ENCODE measurements at places on chromosomes 12 and 14.

GRCh38 chr14:65940056-65940735 is 527.7 kb downstream of the FUT8 start:
- no peak for DNase-seq

DNA sequence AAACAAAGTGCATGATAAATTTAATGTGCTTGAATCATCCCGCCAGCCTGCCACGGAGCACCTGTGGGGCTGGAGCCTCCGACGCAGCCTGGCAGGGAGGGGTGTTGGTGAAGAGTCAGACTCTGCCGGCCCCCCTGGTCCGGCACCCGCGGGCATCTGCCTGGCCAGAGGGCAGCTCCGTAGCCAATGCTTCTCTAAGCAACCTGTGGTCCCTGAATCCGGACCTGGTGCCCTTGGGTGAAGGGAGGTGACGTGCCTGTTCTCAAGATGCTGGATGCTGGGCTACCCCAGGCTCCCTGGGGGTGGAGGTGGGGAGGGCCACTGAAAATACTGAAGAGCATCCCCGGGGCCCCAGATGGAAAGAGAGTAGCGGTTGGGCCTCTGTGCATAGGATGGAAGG is 158.6 kb upstream of the C14orf180 start:
- no peak for DNase-seq

GRCh38 chr14:72608391-72609204 is 285.3 kb downstream of the DPF3 start:
- DNase-seq = no peak

- no peak for DNase-seq
These were observed 1.1 kb upstream of the HDAC7 start for GRCh38 chr12:47820631-47821345.

- DNase-seq = no peak
These were observed 200.9 kb upstream of the CAND1 start for GRCh38 chr12:67068204-67068731.

DNA sequence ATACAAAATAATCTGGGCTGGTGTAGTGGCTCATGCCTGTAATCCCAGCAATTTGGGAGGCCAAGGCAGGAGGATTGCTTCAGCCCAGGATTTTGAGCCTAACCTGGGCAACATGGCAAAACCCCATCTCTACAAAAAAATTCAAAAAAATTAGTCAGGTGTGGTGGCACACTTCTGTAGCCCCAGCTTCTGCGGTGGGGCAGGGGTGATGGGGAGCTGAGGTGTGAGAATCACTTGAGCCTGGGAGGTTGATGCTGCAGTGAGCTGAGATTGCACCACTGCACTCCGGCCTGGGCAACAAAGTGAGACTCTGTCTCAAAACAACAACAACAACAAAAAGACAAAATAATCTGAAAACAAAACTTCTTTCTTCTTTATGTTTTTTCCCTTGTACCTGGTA is 66.0 kb downstream of the TC2N start:
- DNase-seq = no peak

- DNase-seq = no peak
These were observed 6.6 kb downstream of the CAPRIN2 start for GRCh38 chr12:30748147-30748546.

- no peak for DNase-seq
These were observed 585.4 kb downstream of the SNAPC1 start for GRCh38 chr14:62347562-62348011.

GRCh38 chr14:74855945-74856344 is 20.0 kb downstream of the PROX2 start:
- DNase-seq = no peak
